ENCODE measurements at places on chromosomes 6 and 20. TPM values are rescaled to one million over a fixed set of nuclear protein-coding genes. Genes with fewer than 3 reads are reported as not detected.

The HBS1L gene
- 29.3 TPM for polyA plus RNA-seq

The FAM162B gene
- 4.7 TPM for polyA plus RNA-seq

The MEP1A gene
- polyA plus RNA-seq, result 0.13 TPM

The PDE10A gene
- polyA plus RNA-seq, result 5.9 TPM

The PGBD1 gene
- polyA plus RNA-seq, result 1.8 TPM

The GSTA3 gene
- 1.6 TPM for polyA plus RNA-seq

Data from ovary (tissue), 10 donors.